ENCODE measurements at places on chromosomes 4 and X. TPM values are rescaled to one million over a fixed set of nuclear protein-coding genes. Genes with fewer than 3 reads are reported as not detected.

- no peak for DNase-seq
Observed at GRCh38 chrX:21369613-21370012, 4.6 kb upstream of the CNKSR2 start.

DNA sequence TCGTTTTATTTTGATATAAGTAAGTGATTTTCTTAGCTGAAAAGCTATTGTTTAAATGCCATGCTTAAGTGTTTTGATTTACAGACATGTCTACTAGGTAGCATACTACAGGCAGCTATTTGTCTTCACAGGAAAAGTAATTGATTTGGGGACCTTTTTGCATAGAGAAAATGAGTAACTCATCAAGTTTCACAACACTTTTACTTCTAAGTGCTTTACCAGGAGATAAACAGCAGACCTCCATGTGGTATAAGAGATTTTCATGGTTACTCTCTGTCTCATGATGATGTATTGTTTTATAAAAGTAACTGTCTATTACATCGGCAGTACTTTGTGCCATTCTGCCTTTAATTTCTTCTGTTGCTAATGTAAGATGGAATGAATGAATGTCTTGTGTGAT, 28.7 kb downstream of the RBPJ start:
- DNase-seq: no peak

DNA sequence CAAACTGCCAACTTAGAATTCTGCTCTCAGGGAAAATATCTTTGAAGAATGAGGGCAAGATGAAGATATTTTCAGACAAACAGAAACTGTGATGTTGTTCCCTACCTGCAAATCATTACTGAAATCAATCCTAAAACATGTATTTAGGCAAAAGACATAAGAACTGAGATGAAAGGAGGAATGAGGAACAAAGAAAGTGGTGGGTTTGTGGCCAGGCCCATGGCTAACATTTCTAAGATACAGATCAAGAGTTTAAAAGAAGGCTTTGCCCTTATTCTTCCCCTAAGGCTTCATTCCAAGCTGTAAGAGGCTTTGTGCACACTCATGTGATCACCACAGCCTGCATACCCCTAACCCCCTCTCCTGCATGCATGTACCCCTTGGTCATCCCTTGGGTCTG, 46.5 kb downstream of the ADGRG2 start:
- no peak for DNase-seq

- DNase-seq: no peak
Observed at GRCh38 chr4:128859887-128860677, 50.6 kb downstream of the JADE1 start.

DNA sequence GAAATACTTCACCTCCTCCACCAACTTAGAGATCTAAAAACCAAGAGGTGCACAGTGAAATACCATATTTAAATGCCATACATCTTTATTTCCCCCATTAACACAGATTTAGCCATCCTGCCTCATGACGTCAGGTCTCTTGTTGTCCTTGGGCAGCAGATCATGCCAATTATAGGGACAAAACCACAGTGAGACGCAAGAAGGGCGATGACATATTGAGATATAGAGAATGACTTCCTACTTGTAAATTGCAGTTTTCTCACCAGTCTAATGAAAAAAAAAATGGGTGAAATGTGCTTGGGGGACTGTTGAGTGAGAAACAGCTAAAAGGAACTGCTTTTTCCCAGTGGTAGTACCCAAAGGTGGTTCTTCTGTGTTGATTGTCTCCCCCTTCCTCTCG, 24.3 kb downstream of the RS1 start:
- DNase-seq: no peak

DNA sequence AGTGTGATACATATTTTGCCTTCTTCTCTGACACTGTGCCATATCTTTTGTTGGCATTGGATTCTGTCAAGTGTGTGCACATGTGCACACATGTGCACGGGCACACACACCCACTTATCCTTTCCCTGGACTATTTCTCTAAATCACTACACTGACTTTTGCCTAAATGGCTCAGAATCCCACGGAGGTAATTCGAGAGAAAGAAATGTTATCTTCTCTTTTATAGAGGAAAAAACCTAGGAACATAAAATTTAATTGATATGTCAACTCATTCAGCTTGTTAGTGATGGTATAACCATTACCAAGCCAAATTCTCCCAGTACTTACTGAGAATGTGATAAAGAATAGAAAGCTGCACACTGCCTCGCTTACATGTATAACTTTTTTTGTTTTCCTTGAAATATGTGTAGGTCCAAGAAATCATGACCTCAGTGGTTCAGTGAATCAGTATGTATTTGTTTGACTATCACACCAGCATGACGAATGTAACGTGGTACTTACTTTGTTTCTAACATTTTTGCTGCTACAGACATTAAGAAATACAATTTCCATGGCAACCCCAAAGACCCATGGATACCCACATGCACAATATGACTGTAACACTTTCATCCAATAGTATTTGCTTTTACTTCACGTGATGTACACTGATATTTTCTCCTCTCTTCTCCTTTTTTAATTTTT, 163.0 kb downstream of the PCDH7 start:
- DNase-seq: no peak

DNA sequence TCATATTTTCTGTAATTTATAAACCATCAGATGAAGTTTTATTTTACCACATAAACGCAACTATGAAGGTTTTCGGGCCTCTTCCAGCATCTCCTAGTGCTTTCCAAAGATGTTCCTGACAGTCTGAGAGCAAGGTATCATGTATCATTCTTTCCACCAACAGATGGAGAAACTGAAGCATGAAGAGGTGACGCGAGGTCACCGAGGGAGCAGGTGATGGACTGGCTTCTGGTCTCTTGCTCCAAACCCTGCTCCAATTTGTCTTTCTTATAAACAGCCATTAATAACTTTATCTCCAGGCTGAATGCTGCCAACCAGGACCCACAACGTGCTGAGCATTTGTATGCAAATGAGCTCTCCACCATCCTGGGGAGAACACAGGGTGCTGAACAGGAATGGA, 86.3 kb upstream of the MAML3 start:
- no peak for DNase-seq

- DNase-seq: no peak
Observed at GRCh38 chr4:78061939-78062570, 4.9 kb downstream of the FRAS1 start.

DNA sequence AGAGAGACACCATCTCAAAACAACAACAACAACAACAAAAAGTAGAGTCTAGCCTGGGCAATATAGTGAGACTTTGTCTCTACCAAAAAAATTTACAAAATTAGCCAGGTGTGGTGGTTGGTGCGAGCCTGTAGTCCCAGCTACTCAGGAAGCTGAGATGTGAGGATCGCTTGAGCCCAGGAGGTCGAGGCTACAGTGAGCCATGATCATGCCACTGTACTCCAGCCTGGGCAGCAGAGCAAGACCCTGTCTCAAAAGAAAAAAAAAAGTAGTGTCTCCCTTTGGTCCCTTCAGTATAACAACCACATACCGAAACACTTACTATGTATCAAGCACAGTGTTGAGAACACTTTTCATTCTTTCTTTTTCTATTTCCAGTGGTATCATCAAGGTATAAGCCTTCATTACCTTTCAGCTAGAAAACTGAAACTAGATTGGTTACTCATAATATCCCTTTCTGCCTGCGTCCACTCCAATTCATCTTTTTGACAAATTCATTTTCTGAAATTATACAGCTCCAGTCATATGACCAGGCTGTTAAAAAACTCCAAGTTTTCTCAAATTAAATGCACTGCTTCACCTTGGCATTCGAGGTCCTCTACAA, 54.1 kb downstream of the RPS6KA3 start:
- DNase-seq: no peak

GRCh38 chr4:48853604-48854394, 22.9 kb downstream of the OCIAD1 start:
- DNase-seq: no peak

DNA sequence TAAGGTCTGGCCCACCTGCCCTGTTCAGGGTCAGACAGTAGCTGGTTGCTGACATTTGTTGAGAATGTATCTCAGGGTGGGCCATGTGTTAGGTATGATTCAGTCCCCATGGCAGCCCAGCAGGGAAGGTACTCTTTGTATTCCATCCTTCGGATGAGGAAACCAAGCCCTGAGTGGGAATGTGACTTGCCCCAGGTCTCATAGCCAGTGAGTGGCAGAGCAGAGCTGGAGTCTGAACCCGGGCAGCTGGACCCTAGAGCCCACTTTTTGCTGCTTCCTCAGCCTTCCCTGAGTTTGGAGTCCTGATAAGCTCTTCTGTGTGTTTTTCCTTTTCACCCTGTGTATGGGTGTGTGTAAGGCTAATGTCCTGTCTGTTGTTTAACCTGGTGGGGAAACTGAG, 21.6 kb upstream of the UBA1 start:
- peak; percentile 1 for DNase-seq

DNA sequence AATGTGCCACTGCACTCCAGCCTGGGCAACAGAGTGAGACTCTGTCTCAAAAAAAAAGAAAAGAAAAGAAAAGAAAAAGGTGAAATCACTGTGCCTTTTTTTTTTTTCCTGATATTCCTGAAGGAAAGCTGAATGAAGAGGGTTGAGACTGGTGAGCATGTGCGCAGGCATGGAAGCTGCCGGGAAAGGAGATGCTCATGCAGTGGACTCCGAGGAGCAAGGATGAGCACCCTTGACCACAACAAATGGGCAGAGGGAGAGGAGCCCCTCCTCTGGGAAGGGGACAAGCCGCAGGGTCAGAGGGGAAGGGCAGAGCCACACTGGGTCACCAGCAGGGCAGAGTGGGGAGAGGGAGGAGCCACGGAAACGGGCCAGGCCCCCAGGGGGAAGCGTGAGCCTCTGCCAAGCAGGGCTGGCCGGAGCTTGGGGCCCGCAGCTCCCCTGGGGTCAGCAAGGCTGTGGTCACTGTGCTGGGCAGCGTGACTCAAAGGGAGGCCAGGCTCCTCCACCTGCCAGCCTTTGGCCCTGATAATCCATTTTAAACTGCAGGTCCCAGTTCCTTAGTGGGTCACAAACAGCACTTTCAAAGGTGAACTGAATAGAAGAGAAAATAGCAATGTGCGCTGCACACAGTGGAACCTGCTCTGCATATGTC, 79.8 kb downstream of the NAT8L start:
- no peak for DNase-seq

DNA sequence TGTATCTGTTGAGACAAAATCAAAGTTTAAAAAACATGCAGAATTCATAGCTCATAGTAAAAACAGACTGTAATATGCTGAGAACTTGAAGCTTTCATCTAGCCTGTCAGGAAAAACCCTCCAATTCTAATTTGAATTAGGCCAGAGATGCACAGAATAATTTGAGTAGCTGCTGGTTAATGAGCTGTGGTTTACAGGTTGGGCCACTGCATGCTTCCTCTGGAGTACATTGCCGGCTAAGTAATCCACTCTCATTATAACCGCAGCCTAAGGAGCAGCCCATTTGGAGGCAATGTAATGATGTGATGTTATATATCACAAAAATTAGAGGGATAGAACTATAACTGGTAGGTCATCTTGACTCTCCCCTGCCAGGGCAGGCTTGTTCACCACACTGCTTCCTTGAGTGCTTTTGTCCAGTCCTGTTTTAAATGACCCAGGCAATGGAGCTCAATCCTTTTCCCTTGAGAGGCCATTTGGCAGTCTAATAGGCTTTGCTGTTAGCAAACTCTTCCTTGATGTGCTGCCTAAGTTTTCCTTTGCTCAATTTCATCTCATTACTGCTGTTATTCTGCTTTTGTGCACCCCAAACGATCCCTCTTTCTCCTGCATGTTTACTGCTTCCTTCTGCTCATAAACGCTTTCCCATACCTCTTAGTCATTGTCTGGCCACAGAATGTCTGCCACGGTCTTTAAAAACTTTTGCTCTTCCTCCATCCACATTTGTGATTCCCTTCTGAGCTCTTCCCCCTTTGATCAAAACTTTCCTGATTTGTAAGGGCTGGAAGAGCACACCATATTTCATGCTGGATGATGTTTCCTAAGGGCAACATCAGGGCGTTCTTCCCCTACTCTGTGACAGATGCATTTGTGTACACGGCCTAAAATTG, 230.9 kb downstream of the C4orf33 start:
- DNase-seq: no peak

DNA sequence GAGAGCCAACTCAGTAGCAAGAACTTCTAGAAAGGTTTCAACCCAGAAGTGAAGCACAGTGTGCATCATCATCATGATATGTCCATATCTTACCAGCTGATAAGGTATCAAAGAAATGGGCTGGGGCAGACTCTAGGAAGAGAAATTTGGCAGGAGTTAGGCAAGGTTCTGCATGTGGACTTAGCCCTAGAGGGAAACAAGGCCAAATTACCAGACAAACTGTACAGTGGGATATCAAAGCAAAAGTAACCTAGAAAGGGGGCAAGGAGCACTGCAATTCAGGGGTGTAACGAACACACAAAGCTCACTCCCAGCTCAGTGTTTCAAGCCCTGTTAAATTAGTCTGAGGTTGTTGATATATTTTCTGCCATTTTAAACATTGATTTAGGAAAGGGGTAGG, 407.4 kb downstream of the SMARCA1 start:
- DNase-seq: no peak

DNA sequence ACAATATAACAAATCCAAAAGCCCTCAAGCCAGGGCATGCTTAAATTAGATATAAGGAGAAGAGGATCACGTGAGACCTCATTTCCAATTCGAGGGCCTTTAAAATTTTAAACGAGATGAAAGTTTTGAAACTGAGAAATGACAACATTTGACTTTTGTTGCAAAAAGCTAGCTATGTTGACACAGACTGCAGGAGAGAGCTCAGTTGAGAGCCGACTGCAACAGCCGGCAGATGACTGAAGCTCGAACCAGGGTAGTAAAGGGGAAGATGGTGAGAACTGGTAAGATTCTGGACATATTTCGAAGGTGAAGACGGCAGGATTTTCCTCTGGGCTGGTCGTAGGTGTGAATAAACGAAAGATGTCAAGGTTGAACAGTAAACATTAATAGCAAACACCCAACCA, 773 bp downstream of the PRMT9 start:
- no peak for DNase-seq

GRCh38 chrX:46676399-46677356, 82.2 kb downstream of the SLC9A7 start:
- DNase-seq: no peak

DNA sequence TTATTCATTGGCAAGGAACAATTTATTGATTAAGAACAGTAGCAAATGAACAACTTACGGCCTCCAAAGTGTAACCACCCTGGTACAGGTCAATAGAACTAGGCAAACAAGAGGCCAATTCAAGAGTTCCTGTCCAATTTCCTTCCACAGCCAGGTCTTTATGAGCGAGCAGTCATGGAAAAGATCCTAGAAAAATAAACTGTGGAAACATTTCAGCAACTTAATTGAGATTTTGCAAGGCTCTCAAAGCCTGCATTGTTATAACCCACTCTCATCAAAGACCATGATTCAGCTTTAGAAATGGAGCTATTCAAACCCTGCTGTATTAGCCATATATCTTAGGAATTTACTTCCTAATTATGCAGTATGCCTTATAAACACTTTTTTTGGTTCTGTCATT, 43.6 kb downstream of the UNC5C start:
- peak; percentile 74 for DNase-seq

Gene H2BW2
- not detected for total RNA-seq

Gene F11
- not detected for total RNA-seq

Gene TBX22
- total RNA-seq: 0.48 TPM

Gene VCX
- total RNA-seq: 79.3 TPM

Gene CYTL1
- total RNA-seq: 103 TPM

Gene FAM9C
- total RNA-seq: not detected

Gene TMEM31
- total RNA-seq: not detected

Gene CHM
- 18.9 TPM for total RNA-seq

Gene SYTL5
- 1.2 TPM for total RNA-seq

All from H4 (cell line).